Myocyte (in vitro differentiated cells): ENCODE measurements at places on chromosomes 7 and 10. TPM values are rescaled to one million over a fixed set of nuclear protein-coding genes. Genes with fewer than 3 reads are reported as not detected.

DNA sequence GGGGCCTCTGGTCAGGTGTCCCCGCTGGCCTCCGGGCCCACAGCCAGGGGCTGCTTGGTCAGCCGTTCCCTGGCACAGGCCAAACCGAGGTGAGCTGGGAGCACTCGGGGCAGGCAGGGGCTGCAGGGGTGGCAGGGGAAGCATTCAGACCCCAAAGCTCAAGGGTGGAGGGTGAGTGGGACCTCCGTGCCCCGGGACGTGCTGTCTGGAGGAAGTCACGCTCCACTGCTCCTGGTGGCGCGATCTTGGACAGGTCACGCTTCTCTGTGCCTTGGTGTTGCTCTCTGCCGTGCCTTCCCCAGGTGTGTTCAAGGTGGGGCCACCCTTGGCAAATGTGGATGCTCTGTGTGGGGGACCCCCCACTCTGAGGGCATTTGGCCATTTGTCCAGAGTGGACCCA lies 24.6 kb upstream of the ELFN1 start:
- no peak for DNase-seq

GRCh38 chr7:106731646-106732444 lies 70.9 kb upstream of the CCDC71L start:
- peak; percentile 84 for DNase-seq

GRCh38 chr7:50399206-50399605 lies 50.9 kb downstream of the FIGNL1 start:
- DNase-seq: no peak

- DNase-seq: no peak
Observed at GRCh38 chr10:6148908-6149307, 53.8 kb upstream of the PFKFB3 start.

DNA sequence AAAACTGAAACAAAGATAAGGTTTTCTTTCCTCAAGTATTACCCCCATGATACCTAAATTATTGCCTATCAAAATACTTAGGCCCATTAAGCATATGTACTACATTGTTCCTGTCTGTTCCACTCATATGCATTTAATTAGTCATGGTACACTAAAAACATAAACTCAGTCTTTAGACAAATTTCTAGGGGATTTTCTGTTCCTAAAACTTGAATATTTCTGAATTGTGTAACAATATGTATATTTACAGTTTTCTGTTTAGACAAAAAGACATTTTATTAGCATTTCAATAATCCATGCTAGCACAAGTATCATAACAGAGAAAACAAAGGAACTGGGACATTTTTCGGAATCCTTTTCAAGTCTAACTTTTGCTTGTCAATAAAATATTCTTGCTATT lies 234.2 kb downstream of the CRPPA start:
- no peak for DNase-seq

DNA sequence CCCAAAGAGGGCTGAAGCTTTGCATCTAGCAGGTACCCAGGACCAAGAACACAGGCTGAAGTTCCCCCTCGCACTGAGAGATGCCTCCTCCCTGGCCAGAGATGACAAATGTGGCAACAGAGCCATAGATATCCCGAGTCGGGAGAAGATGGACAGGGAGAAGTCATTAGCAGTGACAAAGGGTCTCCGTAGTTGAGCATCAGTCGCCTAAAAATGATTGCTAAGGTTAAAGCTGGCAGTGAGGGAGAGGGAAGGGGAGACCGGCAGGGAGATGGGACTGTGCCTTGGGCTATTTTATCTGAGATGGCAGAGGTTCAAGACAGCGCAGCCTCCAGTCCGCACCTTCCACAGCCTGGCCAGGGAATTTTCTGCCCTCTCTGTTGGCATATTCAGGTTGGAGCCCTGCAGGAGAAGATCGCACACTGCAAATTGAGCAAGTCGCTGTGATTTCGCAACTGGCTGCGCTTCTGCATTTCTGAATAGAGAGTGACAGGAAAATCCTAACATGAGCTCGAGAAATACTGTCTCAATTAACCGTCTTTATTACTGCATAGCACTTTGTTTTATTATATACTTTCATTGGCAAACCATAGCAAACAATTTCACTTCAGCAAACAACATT lies 238.9 kb upstream of the GPR26 start:
- DNase-seq: no peak

DPYSL4 gene
- 21.0 and 22.3 TPM in 2 replicates for total RNA-seq

AKR1C4 gene
- total RNA-seq: not detected in 2 replicates

IKZF1 gene
- not detected in 2 replicates for total RNA-seq

DPP6 gene
- not detected in 2 replicates for total RNA-seq

HOXA13 gene
- 0.13 and 0.26 TPM in 2 replicates for total RNA-seq

PBLD gene
- total RNA-seq: 9.2 and 10.5 TPM in 2 replicates

SEMA3A gene
- total RNA-seq: 4.4 and 7.7 TPM in 2 replicates
